ENCODE measurements at places on chromosomes 7 and 10.

DNA sequence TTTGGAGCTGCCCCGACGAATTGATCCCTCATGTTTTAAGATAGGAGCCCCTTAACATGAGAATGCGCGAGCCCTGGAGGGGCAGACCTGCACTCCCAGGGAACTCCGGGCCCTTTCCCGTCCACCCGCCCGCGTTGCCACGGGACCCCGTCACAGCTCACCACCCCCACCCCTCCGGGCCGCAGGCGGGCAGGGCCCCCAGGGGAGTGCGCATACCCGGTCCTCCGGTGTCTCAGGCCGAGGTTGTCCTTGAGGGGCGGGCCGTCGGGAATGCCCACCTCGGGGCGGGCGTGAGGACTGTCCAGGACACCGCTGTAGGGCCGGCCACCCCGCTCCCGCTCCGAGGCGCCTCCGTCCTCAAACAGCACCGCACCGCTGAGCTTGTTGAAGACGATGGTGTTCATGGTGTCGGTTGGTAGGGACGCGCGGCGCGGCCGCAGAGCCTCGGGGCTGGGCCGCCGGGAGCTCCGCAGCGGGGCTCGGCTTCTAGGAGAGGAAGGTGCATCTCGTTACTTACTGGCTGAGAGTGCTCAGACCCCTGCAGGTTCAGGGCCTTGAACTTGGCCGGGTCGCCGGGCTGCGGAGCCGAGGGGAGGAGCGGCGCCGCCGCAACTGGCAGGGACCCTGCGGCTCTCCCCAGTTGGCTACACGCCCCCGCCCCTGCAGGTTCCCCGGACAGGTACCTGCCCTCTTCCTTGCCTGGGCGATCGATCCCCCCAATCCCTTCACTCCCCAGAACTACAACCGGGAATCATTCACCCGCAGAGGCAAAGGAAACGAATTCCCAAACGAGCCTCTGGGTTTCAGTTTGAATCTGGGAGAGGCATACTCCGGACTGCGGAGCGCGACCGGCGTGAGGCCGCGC lies 2.4 kb downstream of the MKX start:
- H3K27ac ChIP-seq, result no peak overlapping the region
- peak overlapping the region; percentile 11 for H3K4me3 ChIP-seq
- peaks cover 31% of the 10 kb centered on the region for H3K27me3 ChIP-seq
- H3K36me3 ChIP-seq, result no peaks in the 10 kb centered on the region
- DNase-seq, result peak; percentile 28

GRCh38 chr10:60208676-60209269 lies 180.9 kb downstream of the ANK3 start:
- H3K4me3 ChIP-seq, result no peak overlapping the region
- no peaks in the 10 kb centered on the region for H3K4me1 ChIP-seq
- DNase-seq, result no peak
- H3K27ac ChIP-seq, result no peak overlapping the region
- no peaks in the 10 kb centered on the region for H3K27me3 ChIP-seq

DNA sequence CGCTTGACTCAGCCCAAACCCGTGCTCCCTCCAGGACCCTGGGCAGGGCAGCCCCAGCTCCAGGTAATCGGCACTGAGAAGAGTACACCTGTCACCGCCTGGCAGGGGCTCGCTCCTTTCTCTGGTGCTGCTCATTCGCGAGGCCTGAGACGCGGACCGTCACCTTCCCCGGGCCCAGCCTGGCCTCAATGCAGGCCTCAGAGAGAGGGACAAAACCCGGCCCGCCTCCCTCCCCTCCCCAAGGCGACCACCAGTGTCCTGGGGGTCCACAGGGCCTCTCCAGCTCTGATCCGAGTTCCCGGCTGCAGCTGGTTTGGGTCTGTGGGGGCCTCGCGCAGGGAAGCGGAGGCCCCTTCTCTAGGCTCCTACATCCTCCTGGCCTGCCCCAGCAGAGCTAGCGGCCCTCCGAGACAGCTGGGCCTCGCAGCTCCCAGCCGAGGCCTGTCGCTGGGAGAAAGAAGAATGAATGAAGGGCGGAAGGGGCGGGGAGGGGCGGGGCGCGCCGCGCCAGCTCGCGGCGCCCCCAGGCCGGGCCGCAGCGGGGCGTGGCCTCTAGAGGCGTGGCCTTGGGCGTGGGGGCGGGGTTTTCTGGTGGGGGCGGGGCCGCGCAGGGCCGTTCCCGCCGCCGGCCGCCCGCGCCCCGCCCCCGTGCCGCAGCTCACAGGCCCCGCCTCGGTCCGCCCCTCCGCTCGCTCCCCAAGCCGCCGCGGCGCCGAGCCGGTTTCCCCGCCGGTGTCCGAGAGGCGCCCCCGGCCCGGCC lies at the start of gene LIMK1:
Gene LIMK1 (plus strand): TSS at position 688 of the 760 bp plus-strand sequence. CDS start 187 bp downstream, outside the sequence.
- peaks cover 20% of the 10 kb centered on the region for H3K4me1 ChIP-seq
- no peaks in the 10 kb centered on the region for H3K27me3 ChIP-seq
- no peak within 1 kb of the TSS for H3K4me3 ChIP-seq
- DNase-seq, result peak; percentile 82
- H3K27ac ChIP-seq, result no peak within 1 kb of the TSS

DNA sequence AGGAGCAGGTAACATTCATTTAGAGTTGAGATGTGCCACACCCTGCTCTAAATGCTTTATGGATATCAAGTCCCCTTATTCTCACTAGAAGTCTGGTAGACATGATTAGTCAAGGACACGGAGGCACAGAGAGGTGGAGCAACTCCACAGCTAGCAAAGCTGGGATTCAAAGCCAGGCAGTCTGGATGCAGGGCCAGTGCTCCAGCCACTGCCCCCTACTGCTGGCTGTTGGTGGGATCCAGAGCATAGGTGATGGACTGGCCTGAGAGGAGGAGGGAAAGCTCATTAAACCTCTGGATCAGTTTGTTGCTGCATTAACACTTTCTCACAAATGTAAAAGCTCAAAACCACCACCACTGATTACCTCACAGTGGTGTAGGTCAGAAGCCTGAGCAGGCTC lies 22.6 kb upstream of the KBTBD2 start:
- no peaks in the 10 kb centered on the region for H3K36me3 ChIP-seq
- no peaks in the 10 kb centered on the region for H3K4me1 ChIP-seq
- no peak overlapping the region for H3K4me3 ChIP-seq
- no peaks in the 10 kb centered on the region for H3K27me3 ChIP-seq
- no peak overlapping the region for H3K27ac ChIP-seq

DNA sequence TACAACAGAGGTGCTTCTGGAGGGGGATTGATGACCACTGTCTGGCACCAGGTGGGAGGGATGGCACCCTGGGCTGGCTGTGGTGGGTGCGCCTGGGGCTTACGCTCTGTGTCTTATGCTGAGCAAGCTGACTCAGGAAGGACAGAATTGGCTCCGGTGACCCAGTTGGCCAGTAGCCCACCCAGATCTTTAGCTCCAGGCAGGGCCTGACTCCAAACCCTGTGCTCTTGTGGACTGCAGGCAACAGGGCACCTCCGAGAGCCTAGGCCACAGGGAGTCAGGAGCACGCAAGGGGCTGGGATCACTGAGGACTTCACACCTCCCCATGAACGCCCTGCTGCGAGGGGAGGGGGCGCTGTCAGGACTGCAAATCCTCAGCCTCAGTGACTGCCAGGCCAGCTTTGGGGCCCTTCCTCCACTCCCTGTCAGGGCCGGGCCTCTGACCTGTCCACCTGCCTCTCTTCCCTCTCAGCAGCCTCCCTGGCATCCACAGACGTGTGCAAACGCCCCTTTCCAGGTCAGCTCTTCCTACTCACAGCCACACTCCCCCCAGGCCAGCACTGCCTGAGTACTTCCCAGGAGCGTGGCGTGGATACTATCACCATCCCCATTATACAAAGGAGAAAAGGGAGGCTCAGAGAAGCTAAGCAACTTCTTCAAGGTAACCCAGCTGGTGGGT lies 118.7 kb downstream of the SLIT1 start:
- H3K36me3 ChIP-seq, result no peaks in the 10 kb centered on the region
- no peak overlapping the region for H3K27ac ChIP-seq
- no peaks in the 10 kb centered on the region for H3K4me1 ChIP-seq
- no peak for DNase-seq
- no peak overlapping the region for H3K4me3 ChIP-seq

GRCh38 chr10:8435186-8436055 lies 380.9 kb downstream of the GATA3 start:
- no peak overlapping the region for H3K27ac ChIP-seq
- H3K4me1 ChIP-seq, result peaks cover 21% of the 10 kb centered on the region
- H3K36me3 ChIP-seq, result no peaks in the 10 kb centered on the region
- H3K4me3 ChIP-seq, result no peak overlapping the region

- no peaks in the 10 kb centered on the region for H3K27me3 ChIP-seq
- no peak for DNase-seq
- no peak overlapping the region for H3K27ac ChIP-seq
- H3K36me3 ChIP-seq, result no peaks in the 10 kb centered on the region
Measured at GRCh38 chr10:95501203-95502094, 59.7 kb downstream of the SORBS1 start.

- no peak overlapping the region for H3K4me3 ChIP-seq
- H3K27ac ChIP-seq, result no peak overlapping the region
- peaks cover 4% of the 10 kb centered on the region for H3K27me3 ChIP-seq
- no peak for DNase-seq
Measured at GRCh38 chr7:143356414-143357050, 6.0 kb downstream of the FAM131B start.

DNA sequence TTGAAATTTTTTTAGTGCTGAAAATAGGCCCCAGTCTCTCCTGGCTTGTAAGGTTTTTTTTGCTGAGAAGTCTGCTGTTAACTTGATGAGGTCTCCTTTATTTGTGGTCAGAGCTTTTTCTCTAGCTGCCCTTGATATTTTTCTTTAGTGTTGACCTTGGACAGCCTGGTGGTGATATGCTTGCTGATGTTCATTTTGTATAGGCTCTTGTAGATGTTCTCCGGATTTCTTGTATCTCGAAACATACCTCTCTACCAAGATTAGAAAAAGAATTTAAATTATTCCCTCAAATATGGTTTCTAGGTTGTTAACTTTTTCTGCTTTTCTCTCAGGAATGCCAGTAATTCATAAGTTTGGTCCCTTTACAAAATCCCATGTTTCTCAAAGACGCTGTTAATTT lies 102.3 kb downstream of the TWIST1 start:
- DNase-seq, result no peak
- H3K4me1 ChIP-seq, result no peaks in the 10 kb centered on the region
- no peak overlapping the region for H3K4me3 ChIP-seq
- H3K36me3 ChIP-seq, result no peaks in the 10 kb centered on the region

DNA sequence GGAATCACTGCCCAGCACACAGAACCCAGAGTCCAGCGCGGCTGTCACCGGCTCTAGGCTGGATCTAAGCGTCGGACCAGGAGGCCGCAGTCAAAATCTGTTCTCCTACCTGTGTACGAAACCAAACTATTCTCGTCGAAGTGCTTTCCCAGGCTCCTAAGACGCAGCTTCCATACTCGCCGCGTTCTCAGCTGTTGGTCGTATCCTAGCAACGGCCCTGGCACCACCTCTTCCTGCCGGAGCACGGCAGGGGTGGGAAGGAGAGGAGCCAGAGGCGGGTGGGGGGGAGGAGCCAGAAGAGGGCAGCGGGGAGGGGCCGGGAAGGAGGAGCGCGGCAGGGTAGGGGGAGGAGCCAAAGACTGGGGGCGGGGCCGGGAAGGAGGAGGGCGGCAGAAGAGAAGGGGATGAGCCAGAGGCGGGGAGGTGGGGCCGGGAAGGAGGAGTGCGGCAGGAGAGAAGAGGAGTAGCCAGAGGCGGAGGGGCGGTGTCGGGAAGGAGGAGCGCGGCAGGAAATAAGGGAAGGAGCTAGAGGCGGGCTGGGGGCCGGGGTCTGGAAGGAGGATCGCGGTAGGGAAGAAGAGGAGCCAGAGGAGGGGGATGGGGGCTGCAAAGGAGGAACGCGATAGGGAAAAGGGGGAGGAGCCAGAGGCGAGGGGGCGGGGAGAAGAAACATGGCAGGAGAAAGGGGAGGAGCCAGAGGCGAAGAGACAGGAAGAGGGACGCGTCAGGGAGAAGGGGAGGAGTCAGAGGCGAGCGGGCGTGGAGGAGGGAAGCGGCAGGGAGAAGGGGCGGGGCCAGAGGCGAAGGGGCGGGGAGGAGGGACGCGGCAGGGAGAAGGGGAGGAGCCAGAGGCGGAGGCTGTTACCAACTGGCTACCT lies at the start of gene IQUB:
Gene IQUB (minus strand): TSS at position 213 of the 878 bp plus-strand sequence. CDS start 22,255 bp downstream, outside the sequence.
- H3K4me3 ChIP-seq, result peak within 1 kb of the TSS; percentile 90
- peak within 1 kb of the TSS; percentile 78 for H3K27ac ChIP-seq
- peaks cover 4% of the 10 kb centered on the region for H3K27me3 ChIP-seq
- DNase-seq, result peak; percentile 91
- H3K4me1 ChIP-seq, result peaks cover 23% of the 10 kb centered on the region
- H3K36me3 ChIP-seq, result no peaks in the 10 kb centered on the region

DNA sequence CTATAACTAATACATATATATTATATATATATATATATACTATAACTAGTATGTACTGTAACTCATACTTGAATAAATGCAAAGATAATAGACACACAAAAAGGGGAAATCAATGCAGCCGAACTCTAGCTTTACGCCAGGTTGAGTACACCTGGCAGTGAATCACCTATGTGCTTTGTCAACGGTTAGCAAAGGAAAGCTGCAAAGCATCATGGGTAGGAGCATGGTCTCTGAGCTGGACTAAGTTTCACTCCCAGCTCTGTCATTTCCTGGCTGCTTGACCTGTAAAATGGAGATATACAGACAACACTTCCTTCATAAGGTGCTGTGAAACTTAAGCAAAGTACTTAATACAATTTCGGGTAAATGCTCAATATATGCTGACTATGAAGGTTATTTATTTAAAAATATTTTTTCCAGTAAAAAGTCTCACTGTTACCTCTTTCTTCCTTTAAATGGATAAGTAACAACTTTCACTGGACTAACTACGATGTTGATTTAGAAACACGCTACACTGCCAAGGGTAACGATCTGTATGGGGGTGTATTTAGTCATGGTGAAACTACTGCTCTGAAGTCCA lies 61.7 kb upstream of the ITGA8 start:
- no peaks in the 10 kb centered on the region for H3K27me3 ChIP-seq
- DNase-seq, result no peak
- peaks cover 82% of the 10 kb centered on the region for H3K36me3 ChIP-seq
- H3K27ac ChIP-seq, result no peak overlapping the region
- no peak overlapping the region for H3K4me3 ChIP-seq

DNA sequence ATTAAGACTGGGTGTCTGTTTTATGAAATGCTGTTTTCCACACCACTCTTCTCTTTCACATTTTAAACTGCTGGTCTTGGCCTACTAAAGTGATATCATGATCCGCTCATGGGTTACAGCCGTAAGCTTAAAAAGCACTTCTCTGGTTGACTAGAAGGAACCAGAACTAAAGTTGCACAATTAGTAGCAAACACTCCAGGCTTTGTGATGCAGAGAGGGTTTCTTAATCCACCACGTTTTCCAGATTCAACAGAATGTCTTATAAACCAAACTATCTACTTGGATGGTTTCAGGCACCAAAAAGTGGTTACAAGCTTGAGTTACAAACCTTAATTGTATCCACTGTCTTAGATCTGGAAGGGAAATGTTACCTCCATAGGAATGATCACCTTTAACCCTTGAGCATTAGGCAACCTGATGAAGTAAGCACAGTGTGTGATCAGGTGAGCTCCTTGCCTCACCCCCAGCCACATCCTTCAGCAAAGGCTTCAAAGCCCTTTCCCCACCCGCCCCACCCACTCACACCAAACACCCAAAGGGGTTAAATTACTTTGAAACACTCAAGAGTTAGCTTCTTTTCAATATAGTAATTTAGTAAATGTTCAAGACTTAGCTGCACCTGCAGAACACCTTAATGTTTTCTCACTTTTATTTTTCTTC lies 3.5 kb downstream of the ELMO1 start:
- no peaks in the 10 kb centered on the region for H3K36me3 ChIP-seq
- peak overlapping the region; percentile 21 for H3K4me3 ChIP-seq
- peaks cover 38% of the 10 kb centered on the region for H3K4me1 ChIP-seq
- H3K27me3 ChIP-seq, result no peaks in the 10 kb centered on the region
- no peak overlapping the region for H3K27ac ChIP-seq
